ENCODE measurements at places on chromosomes 1 and 21.

DNA sequence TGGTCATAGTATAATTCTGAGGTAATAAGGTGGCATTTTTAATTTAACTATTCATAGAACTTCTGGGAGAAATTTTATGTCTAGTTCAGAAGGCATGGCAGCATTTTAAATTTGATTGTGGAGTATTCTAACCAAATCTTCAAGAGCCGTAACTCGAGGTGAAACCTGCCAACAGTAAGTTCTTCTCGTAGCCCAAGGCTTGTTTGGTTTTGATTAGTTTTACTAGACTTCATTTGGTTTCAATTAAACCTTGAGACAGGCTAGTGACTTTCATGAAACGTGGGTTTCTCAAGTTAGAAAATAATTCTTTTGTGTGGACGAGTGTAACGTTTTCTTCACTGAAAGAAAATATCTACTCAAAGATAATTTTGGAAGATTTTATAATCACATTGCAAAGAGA, 395.5 kb downstream of the USP25 start:
- no peak for DNase-seq

DNA sequence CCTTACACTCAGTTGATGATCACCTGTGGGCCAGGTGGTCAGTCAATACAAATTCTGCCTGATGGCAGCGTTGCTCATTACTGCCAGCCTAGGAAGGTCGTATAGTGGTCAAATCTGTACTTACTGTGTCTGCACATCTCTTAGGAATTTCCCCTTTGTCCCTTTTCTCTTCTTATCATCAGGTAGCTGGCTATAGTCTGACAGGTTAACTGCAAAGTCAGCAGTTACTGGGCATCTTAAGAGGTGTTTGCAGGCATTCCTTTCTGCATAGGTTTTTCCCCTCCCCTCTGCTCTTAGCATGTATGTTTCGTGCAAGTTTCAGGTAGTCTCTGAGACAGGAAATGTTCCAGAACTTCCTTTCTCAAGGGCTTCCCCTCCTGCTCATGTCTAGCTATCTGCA, 298.7 kb downstream of the LRRIQ3 start:
- DNase-seq = no peak

GRCh38 chr1:178122283-178122682, 28.4 kb downstream of the RASAL2 start:
- DNase-seq = no peak

DNA sequence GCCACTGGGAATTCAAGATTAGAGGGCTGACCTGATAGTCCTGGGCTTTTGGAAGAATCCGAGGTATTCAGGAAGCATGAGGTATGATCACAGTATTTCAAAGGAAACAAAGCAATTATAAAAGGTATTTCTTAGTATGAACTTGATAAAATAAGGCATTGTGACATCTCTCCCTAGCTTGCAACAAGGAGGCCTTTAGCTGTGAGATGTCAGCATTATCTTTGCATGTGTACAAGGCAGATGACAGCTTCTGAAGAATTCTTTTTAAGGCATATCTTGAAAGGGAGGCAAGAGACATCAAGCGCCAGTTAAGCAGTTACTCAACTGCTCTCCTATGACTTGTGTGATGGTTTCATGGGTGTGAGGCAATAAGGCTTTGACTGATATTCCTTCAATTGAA, 1123.7 kb downstream of the PLA2G4A start:
- DNase-seq = no peak

GRCh38 chr1:3579626-3580025, 31.7 kb downstream of the MEGF6 start:
- DNase-seq = no peak

- DNase-seq = no peak
Measured at GRCh38 chr1:48969971-48970370, 193.3 kb upstream of the BEND5 start.

Data from stimulated activated CD4-positive, alpha-beta T cell treated with anti-CD3 and anti-CD28 coated beads, Interleukin-2, amount 100 ng/mL, for 4 hours (primary cell).